ENCODE measurements at places on chromosomes 7 and 10. TPM values are rescaled to one million over a fixed set of nuclear protein-coding genes. Genes with fewer than 3 reads are reported as not detected.

- DNase-seq = no peak
Observed at GRCh38 chr10:119503821-119504220, 38.7 kb downstream of the RGS10 start.

DNA sequence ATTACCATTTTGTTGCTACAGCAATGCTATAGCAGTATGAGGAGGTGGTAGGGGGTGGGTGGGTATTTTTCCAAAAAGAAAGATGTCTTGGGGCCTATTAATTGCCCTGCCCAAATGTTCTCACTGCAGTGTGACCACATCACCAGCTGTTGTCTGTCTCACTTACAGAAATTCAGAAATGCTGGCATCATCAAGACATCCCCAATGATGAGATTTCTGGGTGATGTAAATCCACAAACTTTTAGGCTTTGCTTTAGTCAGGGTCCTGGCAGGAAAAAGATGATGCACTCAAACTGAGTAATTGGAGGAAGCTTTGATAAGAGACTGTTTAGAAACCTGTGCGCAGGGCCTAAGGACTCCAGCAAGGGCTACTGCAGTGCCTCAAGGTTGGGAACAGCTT, 56.2 kb upstream of the OPN4 start:
- DNase-seq = no peak

- no peak for DNase-seq
Observed at GRCh38 chr10:28135258-28135657, 136.4 kb upstream of the ODAD2 start.

- DNase-seq = no peak
Observed at GRCh38 chr10:103859161-103860086, 4.0 kb upstream of the SH3PXD2A start.

DNA sequence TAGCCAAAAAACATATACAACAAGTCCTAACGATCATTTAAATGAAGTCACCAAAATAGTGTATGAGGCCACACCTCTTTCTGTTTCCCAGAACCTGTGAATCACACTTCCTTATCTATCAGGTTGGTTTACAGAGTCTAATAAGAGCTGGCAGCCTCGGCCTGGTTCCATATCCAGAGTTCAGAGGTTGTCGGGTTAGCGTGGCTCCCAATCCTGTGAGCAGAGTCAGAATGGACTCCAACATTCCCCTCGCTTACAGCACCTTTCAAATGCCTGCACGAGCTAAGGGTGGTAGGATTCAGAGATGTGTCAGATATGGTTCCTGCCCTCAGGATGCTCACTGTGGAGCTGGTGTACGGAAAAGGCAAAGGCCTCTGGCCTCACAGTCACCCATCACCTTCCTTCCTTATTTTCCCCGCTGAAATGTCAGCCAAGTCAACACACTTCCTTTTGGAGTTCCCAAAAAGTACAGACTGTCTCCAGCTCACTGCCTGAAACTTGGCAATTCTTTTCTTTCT, 6.0 kb downstream of the IL15RA start:
- DNase-seq = no peak

GRCh38 chr7:1021366-1021765, 23.0 kb upstream of the GPR146 start:
- DNase-seq = no peak

DNA sequence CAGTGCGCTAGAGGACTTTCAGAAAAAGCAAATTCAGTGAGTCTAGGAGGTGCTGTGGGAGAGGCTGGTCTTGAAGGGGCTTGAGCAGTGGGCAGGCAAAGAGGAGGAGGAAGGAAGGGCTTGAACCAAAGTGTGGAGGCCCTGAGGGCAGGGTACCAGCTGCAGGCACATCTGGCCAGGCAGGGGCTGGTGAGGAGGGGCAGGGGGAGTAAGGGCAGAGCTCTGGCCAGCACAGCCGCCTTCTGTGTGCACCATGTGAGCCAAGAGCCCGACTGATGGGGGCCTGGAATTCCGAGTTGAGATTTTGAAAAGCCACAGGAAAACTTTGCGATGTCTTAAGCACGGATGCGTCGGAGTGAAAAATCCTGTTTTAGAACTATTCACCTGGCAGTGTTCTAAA, 74.5 kb downstream of the PRPF18 start:
- no peak for DNase-seq

DNA sequence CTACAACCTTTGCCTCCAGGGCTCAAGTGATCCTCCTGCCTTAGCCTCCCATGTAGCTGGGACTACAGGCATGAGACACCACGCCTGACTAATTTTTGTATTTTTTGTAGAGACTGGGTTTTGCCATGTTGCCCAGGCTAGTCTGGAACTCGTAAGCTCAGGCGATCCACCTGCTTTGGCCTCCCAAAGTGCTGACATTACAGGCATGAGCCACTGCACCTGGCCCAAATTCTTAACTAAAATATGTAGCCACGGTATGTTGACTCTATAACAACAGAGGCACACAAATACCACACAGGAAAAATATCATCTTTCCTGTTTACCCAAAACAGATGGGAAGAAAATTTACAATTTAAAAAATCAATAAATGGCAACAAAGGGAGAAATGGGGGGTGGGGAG, 115.8 kb downstream of the ATE1 start:
- no peak for DNase-seq

- no peak for DNase-seq
Observed at GRCh38 chr10:35262436-35262835, 73.9 kb upstream of the CCNY start.

DNA sequence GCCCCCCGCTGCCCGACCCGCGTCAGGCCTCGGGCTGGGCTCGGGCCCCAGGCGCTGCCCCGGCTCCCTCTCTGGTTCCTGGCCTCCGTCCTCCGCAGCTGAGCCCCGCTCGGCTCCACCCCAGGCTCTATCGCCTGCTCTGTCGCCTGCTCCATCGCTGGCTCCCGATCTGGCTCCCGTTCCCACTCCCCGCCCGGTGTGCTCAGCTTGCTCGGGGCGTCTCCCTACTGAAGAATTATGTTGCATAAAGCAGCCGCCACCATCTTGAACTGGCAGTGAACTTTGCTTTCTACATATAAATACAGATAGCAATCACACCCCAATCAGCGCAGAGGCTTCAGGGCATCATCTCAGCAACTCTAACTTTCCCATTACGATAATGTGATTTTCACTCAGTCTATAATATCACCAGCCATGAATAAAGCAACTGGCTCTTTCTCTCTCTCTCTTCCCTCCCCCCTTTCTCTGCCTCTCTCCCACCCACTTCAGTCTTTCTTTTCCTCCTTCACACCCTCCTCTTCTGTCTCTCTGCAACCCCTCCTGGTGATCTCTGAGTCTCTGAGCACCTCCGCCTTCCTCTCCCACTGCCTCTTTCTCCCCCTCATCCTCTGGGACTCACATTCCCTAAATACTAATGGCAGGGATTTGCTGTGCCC, 43.3 kb upstream of the BTRC start:
- no peak for DNase-seq

- no peak for DNase-seq
Observed at GRCh38 chr10:24215196-24215595, 6.3 kb downstream of the KIAA1217 start.

DNA sequence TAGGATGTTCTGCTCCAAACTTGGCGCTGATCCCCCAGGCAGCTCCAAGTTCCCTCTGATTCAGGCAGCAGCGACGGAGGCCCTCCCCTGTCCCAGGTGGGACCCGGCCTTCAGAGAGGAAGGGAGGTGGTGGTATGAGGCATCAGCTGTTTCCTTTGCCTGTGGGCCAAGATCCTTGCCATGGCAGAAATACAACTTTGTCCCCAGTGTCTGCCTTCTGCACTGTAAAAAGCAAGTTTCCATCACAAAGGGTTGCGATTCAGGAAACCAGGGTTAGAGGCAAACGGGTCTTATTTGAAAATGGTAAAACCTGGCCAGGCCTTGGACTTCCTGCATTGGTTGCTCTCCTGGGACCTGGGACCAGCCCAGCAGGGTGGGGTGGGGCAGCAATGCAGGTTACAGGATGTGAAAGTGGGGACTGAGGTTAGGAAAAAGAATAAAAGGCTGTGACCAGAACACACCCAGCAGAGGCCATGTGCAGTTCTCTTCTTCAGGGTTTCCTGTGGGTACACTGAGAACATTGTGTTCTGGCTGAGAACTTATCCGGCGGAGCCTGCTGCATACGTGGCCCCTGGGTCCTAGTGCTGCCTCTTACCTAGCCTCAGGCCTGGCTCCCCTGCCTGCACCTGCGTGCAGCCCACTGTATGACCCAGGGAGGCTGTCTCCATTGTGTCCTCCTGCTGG, 25.1 kb upstream of the DDIT4 start:
- no peak for DNase-seq

GRCh38 chr7:128869944-128870285, 7.3 kb downstream of the ATP6V1F start:
- no peak for DNase-seq

DNA sequence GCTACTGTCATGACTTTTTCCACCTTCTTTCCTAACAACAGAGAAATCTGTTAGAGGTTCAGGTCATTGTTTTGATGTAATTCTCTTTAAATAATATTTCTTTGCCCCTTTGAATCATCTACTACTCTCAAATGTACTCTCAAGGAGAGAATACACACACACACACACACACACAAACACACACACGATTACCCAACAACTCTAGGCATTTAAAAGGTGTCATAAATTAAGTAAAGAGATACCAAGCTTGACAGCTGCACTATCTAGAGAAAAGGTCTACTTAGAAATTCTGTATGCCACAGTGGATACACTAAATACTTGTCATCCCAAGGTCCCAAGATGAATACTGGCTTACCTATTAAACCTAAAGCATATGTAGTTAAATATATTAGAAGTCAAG, 4.8 kb downstream of the PANK1 start:
- no peak for DNase-seq

GRCh38 chr7:95986178-95986764, 213.9 kb downstream of the DYNC1I1 start:
- DNase-seq = no peak

DNA sequence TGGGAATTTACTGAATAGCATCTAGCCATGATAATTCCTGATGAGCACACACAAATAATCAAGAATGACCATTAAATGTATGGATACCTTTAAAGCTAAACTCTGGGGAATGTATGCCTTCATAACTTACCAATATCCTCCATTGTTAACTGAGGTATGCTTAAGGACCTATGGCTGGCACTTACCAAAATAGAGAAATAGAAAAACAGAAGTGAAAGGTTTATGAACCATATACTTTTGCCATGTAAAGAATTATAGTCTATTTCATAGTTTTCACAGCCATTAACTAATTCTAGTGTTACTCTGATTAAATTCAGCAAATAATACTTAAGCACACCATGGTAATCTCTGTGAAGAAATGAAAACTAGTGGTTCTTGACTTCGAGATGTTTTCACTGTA, 1360.6 kb upstream of the LRRTM3 start:
- no peak for DNase-seq

DNA sequence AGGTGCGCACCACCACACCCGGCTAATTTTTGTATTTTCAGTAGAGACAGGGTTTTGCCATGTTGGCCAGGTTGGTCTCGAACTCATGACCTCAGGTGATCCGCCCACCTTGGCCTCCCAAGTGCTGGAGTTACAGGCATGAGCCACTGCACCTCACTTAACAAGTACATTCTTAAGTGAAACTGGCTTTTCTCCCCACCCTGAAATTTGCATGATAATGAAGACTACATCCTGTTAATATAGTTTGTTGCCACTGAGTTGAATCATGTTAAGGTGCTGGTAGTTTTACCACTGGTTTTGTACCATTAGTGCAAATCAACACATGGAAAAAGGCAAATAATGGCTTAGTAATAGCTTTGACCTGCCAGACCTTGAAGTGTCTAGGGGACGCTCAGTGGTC, 62.2 kb downstream of the MPLKIP start:
- DNase-seq = no peak

- no peak for DNase-seq
Observed at GRCh38 chr10:70500368-70500767, 21.8 kb downstream of the PALD1 start.

- no peak for DNase-seq
Observed at GRCh38 chr10:10020945-10021344, 996.7 kb upstream of the CELF2 start.

DNA sequence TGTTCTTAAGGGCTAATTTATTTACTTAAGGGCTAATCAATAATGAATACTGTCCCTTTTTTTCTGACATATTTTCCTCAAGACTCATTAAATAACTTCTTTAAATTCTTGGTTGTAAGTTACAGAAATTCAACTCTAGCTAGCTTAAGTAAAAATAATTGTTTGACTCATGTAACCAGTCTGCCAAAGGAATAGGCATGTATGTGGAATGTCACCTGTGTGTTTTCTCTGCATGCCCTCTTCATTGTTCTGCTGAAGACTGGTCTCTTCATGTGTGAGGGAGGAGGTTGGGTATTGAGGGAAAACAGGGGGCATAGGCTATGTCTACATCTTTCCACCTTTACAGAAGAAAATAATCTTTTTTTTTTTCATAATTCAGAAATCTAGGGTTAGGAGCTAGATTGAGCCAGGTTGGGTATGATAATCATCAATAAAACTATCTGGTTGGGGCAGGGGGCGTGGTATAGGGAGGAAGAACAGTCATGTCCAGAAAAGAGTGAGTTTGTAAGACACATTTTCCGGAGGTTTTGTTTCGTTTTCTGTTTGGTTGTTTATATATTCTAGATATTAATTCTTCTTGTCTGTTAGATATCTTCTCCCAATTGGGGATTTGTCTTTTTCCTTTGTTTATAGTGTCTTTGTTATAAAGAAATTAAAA, 37.9 kb downstream of the EXOC4 start:
- no peak for DNase-seq

- DNase-seq = no peak
Observed at GRCh38 chr7:91358303-91358702, 94.1 kb downstream of the FZD1 start.

GRCh38 chr10:84423719-84424118, 95.3 kb downstream of the CCSER2 start:
- DNase-seq = no peak

- no peak for DNase-seq
Observed at GRCh38 chr7:117800406-117800805, 72.8 kb downstream of the CTTNBP2 start.

Gene CYP26C1
- polyA plus RNA-seq = 0.05 TPM

Gene OPTN
- 36.2 TPM for polyA plus RNA-seq

Gene BHLHA15
- polyA plus RNA-seq = 0.19 TPM

Gene JAKMIP3
- 0.16 TPM for polyA plus RNA-seq

Gene LRRC18
- polyA plus RNA-seq = 0.13 TPM

Gene NCF1
- 1.5 TPM for polyA plus RNA-seq

Gene LAMB1
- 649 TPM for polyA plus RNA-seq

Gene CDC14C
- polyA plus RNA-seq = not detected

Gene GRID2IP
- 0.60 TPM for polyA plus RNA-seq

Gene TECPR1
- 15.7 TPM for polyA plus RNA-seq
